Adipocyte (in vitro differentiated cells): ENCODE measurements at places on chromosomes 7 and 10.

DNA sequence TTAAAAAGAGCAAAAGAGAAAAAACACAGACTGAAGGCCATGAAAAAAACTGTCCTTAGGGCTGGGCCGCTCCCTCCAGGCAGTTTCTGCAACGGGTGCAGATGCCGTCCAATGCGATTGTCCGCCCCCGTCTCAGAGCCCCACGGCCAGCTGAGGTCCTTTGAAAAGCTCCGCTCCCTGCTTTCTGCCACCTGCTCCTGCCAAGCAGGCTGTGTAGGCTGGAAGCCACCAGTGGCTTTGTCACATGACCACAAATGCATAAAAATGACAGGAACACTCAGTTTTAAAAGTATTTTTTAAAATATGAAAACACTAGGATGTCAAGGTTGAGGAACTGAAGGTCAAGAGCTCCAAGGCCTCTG lies 71.7 kb downstream of the AMZ1 start:
- no peak for DNase-seq

- DNase-seq: peak; percentile 36
Measured at GRCh38 chr10:77420947-77421523, 216.6 kb downstream of the KCNMA1 start.

GRCh38 chr10:44355630-44356029 lies 29.3 kb downstream of the CXCL12 start:
- no peak for DNase-seq

GRCh38 chr10:11810973-11811372 lies 12.2 kb upstream of the PROSER2 start:
- DNase-seq: no peak

- no peak for DNase-seq
Measured at GRCh38 chr10:122251459-122252255, 19.4 kb upstream of the BTBD16 start.

GRCh38 chr7:70634610-70635068 lies 497.3 kb upstream of the GALNT17 start:
- peak; percentile 46 for DNase-seq

- DNase-seq: peak; percentile 36
Measured at GRCh38 chr10:52703898-52704297, 68.7 kb downstream of the MBL2 start.

DNA sequence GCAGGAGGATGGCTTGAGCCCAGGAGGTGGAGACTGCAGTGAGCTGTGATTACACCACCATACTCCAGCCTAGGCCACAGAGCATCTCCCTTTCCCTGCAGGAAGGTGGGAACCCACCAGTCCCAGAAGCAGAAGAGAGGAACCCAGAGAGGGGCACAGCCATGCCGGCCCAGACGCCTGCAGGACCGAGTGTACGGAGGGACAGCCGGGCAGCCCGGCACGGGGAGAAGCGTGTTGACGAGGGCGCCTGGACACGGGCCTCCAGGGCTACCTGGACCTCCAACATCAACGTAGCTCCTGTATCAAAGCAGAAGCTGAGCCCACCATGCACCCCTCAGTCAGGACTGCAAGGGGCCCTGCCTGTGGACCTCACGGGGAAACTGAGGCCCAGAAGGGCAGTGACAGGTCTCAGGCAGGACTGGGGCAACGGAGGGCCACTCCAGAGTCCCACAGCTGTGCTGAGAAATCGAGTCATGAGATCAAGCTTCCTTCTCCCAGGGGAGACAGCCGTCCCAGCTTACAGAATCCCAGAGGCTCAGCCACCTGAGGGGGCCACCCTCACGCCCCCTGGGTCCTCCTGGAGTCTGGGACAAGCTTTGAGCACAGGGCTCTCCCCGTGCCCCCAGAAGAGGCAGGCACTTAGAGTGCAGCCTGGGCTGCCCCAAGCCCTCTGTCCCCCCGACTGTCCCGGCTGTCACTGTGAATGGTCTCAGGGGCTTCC lies 43.1 kb downstream of the TNRC18 start:
- DNase-seq: no peak

DNA sequence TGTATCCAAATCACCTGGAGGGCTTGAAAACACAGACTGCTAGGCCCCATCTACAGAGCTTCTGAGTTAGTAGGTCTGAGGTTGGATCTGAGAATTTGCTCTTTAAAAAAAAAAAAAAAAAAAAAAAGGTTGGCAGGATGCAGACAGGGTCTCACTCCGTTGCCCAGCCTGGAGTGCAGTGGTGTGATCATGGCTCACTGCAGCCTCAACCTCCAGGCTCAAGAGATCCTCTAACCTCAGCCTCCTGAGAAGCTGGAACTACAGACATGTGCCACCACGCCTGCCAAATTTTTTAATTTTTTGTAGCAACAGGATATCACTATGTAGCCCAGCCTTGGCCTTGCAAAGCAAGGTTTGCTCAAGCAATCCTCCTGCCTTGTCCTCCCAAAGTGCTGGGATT lies 8.0 kb downstream of the GDI2 start:
- DNase-seq: no peak

GRCh38 chr10:124289851-124290795 lies 128.6 kb downstream of the OAT start:
- DNase-seq: peak; percentile 33

- DNase-seq: no peak
Measured at GRCh38 chr7:156920076-156920475, 27.1 kb upstream of the LMBR1 start.

- DNase-seq: no peak
Measured at GRCh38 chr7:70463352-70463938, 668.5 kb upstream of the GALNT17 start.

DNA sequence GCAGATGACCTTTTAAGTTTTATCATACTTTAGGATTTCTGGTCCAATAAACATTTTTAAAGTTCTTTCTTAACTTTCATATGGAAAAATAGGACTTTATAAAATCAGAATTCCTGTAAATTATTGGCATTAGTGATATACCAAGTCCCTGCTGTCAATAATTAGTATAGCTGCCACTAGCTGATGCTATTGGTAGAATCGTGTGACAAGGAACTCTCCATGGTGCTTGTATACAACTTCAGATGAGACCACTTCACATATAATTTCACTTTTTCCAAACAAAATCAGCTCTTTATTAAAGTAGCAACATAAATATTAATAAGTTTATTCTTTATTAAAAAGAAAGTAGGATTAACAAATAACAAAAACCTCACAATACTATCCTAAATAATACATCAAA lies 49.9 kb downstream of the ZNF800 start:
- no peak for DNase-seq

DNA sequence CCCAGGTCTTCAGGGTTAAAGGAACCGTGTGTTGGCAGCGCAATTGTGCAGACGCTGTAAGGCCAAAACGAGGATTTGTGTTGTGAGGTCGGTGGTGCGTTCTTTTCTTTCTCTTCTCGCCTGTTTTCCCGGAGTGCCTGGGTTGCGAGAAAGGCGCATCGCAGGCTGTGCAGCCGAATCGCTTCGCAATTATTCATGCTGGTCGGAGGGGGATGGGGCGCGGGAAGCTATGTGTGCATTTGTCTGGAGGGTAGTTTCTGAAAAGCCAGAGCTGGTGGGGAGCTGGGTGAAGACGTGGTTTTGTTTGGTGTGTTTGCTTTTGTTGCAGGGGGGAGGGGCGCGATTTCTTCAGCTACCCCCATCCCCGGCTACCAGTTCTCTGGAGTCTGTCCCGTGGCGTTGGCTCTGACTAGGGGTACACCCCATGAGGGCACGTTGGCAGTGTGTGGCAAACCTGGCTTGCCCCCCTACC lies 2.1 kb downstream of the MXI1 start:
- DNase-seq: peak; percentile 87

DNA sequence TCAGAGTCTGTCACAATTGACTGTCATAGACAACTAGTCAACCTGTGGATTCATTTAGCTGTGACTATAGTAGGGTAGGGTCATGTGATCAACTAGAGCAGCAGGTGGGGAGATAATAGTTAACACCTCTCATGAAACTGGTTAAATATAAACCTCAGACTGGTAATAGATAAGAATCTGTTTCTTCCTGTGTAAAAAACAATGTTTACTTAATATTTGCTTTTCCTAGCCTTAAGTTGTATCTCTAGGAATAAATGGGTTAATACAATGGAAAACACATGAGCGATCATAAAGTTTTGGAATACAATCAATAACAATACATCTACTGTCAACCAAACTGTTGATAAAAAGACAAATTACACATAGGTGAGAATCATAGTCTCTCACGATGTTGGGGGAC lies 43.4 kb upstream of the ITGB8 start:
- DNase-seq: no peak

DNA sequence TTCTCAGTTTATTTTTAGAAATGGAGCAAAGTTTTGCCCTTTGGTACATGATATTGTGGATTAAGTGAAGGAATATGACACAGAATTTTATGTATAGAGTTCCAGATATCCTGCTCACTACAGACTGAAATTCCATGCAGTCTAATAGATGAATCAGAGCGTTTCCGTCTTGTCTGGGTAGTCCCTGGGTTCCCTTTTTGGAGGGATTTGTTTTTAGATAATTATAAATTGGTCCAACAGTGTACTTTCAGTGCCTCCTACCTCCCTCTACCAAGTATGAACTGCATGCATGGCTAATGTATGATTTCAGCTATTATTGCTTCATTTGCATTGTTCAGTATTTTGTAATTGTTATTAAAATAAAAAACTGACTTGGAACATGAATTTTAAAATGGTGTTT lies 74.4 kb downstream of the SEPTIN7 start:
- DNase-seq: peak; percentile 78
